ENCODE measurements at places on chromosomes 7 and 10.

- DNase-seq, result no peak
Observed at GRCh38 chr10:93757801-93758507, at the start of gene LGI1. LGI1 (plus strand) TSS chr10:93757936; CDS start chr10:93758145, 209 bp downstream.

DNA sequence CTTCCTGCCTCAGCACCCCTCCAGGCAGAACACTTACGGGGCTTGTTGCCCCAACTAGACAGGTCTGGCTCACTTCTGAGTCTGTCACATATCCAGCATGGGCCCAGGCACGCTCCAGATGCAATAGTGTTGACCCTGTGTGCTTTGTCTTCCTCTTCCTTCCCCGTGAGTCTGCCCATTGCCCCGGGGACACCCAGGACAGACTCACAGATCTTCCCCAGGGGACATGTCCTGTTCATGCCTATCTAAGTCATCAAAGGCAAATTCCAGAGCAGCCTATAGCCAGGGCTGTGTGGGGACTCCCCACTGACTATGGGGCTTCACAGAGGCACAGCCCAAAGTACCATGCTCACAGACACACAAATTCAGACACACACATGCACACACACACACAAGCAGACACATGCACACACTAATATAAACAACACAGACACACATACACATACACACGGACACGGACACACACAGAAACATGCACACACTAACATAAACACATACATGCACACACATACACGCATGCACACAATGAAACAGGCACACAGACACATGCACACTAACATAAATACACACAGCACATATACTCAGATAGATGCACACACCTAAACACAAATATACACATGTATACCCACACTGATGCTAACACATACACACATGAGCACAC lies 175.8 kb downstream of the KCNMA1 start:
- no peak for DNase-seq

DNA sequence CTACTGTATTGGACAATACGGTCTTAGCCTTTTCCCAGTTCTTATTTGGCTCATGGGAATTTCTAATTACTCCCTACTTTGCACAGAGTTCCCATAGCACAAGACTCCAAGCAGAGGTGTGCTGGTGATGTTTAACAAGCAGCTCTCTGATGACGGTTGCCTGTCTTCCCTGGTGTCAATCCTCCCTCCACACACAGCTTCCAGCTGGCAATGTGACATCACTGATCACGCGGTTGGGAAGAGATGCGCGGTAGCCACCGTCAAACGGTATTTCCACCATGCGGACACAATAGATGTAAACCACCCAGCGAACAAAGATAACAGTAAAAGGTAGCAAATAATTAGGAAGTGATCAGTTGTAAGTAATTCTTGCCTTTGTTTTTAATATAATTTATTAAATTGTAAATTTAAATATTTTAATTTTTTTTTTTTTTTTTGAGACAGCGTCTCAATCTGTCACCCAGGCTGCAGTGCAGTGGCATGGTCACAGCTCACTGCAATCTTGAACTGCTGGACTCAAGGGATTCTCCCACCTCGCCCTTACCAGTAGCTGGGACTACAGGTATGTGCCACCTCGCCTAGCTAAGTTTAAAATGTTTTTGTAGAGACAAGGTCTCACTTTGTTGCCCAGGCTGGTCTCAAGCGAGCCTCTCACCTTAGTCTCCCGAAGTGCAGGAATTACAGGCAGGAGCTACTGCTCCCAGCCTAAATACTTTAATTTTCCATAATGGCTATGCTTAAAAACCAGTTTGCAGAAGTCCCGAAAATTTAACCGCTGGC lies 36.3 kb upstream of the IL15RA start:
- DNase-seq, result no peak

DNA sequence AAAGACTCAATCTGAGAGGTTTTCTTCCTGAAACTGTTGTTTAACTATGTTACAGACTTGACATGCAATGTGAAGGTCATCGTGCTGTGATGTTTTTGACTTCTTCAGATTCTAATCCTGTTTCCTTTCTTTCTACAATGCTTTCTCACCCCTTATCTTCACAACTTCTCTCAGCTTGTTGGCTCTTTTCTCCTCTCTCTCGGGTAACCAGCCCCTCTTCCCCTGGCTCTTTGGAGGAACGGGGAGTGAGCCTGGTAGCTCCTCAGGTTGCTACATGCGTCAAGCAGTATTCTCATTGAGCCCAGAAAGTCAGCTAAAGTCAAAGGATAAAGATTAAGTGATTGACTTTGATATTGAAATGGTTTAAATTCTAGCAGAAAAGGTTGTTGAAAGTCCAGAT lies 40.1 kb downstream of the SEC23IP start:
- no peak for DNase-seq

DNA sequence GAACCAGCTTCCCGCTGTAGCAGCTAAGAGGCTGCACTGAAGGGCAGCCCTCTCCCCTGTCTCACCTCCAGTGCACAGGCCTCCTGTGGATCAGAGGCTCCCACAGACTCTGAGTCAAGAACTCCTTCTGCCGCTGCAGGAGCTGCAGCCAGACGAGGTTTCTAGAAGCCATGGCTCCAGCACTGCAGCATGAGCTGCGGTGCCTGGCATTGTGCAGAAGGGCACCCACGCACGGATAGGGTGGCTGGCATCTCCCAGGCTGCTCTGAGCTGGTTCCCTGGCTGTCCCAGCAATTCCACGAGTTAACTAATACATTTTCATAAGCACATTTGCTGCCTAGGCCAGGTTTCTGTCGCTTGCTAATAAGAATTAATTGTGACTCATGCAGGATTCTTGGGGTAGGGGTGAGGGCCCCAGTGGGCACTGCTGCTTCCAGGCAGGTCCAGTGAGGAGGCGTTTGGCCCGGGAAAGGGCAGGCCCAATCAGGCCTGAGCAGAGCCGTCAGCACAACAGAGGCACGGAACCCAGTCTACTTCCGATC lies 594.2 kb downstream of the DNAJB6 start:
- no peak for DNase-seq

GRCh38 chr7:2521341-2521745 lies 1.8 kb downstream of the LFNG start:
- no peak for DNase-seq

DNA sequence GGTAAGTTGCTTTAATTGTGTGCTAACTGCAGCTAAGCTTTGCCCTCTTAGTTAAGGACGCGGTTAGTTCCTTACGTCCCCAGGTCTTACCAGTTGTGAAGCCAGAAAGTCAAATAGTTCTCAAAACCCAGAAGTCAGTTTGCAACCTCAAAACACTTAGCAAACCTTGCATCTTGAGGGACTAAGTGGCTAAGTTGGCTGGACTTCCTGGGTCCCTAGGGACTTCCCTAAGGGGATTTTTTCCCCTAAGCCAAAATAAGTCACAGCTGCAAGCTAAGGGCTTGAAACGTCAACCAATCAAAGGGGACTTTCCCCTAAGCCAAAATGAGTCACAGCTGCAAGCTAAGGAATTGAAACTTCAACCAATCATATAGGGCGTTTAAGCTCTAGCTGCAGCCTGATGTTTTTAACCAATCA lies 36.2 kb upstream of the HECW1 start:
- no peak for DNase-seq

- DNase-seq, result no peak
Observed at GRCh38 chr7:20665096-20665495, 49.6 kb downstream of the ABCB5 start.
